ENCODE measurements at places on chromosomes 16 and 17. TPM values are rescaled to one million over a fixed set of nuclear protein-coding genes. Genes with fewer than 3 reads are reported as not detected.

LDHD gene
- total RNA-seq, result 1.1 TPM

CTRB1 gene
- not detected for total RNA-seq

LMF1 gene
- 35.6 TPM for total RNA-seq

LSM12 gene
- 60.9 TPM for total RNA-seq

MAPT gene
- total RNA-seq, result 0.85 TPM

LRRC46 gene
- 1.5 TPM for total RNA-seq

CENPT gene
- total RNA-seq, result 33.8 TPM

MINK1 gene
- total RNA-seq, result 190 TPM

TEX14 gene
- total RNA-seq, result 0.28 TPM

SPATA22 gene
- total RNA-seq, result not detected

NUBP2 gene
- total RNA-seq, result 80.0 TPM

MLKL gene
- 6.8 TPM for total RNA-seq

CACNG4 gene
- total RNA-seq, result 45.1 TPM

KRTAP9-2 gene
- not detected for total RNA-seq

GAS2L2 gene
- total RNA-seq, result not detected

CCR7 gene
- not detected for total RNA-seq
